ENCODE measurements at places on chromosomes 12 and 14.
A peak's percentile ranks its signal among the peaks of the same experiment; 100 is the strongest.

DNA sequence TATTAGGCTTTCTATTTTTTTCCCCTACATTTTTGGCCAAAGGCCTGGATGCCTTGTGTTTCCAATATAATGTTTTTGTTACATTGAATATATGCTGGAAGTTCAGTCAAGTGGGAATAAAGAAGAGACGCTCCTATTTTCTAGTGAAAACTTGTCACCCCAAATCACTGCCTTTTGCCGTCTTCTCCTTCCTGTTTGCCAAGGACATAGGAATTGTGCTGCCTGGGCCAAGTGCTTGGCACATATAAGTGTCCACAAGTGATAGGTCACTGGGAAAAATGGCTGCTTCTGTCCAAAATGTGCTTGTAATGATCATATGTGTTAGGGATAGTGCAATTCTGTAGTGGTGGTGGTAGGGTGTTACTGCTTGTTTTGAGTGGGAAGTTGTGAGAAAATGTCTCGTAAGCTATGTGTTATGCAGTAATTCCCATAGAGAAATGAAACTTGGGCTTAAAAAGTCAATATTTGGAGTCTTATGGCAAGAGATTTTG lies 11.6 kb upstream of the KCNJ8 start:
- DNase-seq, result no peak

DNA sequence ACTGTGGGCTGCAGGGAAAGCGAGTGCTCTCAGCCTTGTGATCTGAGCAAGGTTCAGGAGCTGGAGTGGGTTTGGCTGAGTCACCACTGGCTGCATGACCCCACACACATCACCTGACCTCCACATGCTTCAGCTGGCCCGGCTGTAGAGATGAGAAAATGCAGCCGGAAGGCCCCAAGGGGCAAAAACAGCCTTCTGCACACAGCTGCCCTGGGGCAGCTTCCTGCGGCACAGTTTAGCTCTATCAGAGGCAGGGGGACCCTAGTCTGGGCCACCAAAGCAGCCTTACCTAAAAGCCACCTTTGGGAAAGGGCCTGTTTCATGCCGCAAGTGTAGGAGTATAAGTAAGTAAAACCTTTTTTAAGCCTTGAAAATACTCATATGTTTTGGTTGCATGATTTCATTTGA lies 123.3 kb downstream of the SSPN start:
- peak; percentile 51 for DNase-seq

- no peak for DNase-seq
These were observed 708 bp upstream of the TCTN1 start for GRCh38 chr12:110613071-110613770.

DNA sequence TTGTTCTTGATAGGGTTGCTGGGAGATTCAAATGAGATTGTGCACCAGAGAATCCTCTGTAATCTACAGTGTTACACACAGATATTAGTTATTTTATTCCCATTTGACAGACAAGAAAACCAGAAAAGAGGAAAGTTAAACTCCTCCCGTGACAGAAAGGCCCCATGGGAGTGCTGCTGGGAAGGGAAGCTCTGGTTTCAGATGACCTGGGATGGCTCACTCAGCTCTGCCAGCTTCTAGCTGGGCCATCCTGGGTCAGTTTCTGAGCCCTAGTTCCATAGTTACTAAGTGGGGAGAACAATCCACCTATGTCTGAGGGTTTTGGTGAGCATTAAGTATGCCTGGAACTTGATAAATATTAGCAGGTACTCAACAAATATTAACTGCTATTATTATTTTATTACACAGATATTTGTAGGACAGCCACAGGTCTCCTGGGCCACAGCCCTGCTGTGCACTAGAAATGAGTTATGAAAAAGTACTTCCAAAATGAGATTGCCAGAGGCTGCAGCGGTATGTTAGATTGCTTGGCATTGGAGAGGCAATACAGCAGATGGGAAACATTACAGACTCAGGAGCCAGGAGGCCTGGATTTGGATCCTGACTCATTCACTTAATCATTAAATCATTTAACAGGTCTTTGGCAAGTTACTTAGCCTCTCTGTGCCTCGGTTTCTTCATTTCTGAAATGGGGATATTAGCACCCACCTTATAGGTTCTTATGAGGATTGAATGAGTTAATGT lies 47.1 kb upstream of the STON2 start:
- no peak for DNase-seq

DNA sequence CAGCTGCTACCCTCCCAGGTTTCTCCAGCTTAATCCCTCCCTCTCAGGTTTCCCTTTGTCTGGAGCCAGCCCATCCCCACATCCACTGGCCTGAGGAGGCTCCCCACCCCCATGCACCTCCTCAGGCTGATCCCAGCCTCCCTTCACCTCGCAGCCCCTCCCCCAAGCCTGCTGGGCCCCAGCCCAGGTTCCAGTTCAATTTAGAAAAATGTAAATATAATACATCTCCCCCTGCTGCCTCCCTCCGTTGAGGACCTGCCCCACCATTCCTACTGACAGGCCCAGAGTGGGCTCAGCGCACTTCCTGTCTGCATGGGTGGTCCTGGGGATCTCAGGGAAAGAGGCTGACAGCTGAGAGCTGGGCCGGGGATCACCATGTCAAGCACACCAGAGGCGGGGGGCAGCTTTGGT lies 155.8 kb downstream of the NTF3 start:
- no peak for DNase-seq

GRCh38 chr12:92629349-92630065 lies 73.3 kb upstream of the PLEKHG7 start:
- no peak for DNase-seq

DNA sequence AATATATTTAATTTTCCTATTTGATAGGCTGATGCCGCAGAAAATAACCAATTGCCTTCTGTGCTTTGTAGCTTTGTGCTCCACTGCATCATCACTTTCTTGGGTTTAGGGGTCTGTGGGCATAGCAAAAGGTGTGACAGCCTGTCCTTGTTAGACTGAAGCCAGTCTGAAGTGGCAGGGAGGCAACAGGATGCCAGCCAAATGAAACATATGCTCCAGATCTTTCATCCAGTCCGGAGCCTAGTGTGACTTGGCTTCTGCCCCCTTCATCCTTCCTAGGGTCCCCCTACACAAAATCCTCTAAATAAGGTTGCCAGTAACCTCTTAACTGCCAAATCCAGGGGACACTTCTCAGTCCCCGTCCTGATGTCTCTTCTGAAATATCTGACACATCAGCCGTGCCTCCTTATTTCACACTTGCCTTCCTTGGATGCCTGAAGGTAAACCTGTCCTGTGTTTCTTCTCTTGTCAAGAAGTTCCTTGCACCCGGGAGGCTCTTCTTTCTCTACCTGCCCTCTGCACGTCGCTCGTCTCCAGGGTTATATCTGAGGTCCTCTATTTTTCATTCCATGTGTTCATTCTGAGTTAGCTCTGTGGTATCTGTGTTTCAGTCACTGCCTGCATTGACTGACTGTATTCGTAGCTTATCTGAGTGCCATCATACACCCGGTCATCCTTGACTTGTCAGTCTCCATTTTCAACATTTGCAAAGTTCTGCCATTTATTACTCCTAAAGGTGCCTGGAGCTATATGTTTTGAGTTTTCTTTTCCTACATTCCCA lies 47.8 kb downstream of the HMGA2 start:
- no peak for DNase-seq

- no peak for DNase-seq
These were observed 57.1 kb downstream of the STON2 start for GRCh38 chr14:81342850-81343580.

GRCh38 chr14:33931461-33931860 lies 19.4 kb downstream of the EGLN3 start:
- DNase-seq, result no peak

- no peak for DNase-seq
These were observed 16.7 kb downstream of the TBC1D30 start for GRCh38 chr12:64840949-64841717.

- DNase-seq, result no peak
These were observed 1.4 kb downstream of the EPS8 start for GRCh38 chr12:15787778-15788177.

GRCh38 chr12:86249276-86249675 lies 6.9 kb downstream of the MGAT4C start:
- no peak for DNase-seq

- no peak for DNase-seq
These were observed 115.8 kb downstream of the ETNK1 start for GRCh38 chr12:22740656-22741355.

DNA sequence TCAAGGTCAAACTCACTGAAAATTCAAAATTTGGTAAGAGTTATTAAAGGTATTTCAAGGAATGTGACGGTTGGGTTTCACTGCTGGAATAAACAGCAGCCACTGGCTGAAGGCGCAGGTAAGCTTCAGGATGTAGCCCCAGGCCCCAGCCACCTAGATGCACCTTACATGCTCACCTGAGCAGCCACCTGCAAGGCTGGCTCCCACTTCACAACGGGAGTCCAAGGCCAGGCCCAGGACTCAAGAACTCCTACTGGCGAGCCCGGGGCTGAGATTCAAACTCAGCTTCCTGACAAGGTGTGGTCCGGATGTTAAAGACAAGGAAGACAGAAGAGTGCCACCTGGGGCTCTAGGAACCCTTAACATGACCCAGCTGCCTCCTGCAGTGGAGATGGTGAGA lies 78.4 kb downstream of the ITPK1 start:
- DNase-seq, result no peak

- DNase-seq, result no peak
These were observed 57.1 kb downstream of the ATP2A2 start for GRCh38 chr12:110337912-110338710.

GRCh38 chr14:75533791-75534555 lies 11.7 kb downstream of the BATF start:
- DNase-seq, result no peak

- DNase-seq, result peak; percentile 89
These were observed 15.4 kb upstream of the CARMIL3 start for GRCh38 chr14:24036169-24036962.

All from left ventricle myocardium inferior (tissue), 1 donor.